ENCODE measurements at places on chromosomes 1 and 21.

DNA sequence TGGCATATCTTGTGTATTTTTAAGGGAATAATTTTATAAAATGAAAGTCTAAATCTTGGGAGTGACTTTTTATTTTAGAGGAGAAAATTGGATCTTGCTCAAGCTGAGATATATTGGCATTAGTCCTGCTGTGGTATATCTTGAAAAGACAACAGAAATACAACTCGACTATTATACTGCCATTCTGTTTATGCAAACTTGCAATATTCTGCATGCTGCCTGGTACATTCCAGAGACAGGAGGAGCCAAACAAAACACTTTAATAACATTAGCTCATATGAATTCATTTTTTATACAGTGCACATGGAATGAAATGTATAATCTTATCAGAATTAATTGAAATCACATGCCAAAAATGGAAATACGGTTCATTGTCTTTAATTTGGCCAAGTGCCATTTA is 176.0 kb upstream of the NRIP1 start:
- DNase-seq: no peak

DNA sequence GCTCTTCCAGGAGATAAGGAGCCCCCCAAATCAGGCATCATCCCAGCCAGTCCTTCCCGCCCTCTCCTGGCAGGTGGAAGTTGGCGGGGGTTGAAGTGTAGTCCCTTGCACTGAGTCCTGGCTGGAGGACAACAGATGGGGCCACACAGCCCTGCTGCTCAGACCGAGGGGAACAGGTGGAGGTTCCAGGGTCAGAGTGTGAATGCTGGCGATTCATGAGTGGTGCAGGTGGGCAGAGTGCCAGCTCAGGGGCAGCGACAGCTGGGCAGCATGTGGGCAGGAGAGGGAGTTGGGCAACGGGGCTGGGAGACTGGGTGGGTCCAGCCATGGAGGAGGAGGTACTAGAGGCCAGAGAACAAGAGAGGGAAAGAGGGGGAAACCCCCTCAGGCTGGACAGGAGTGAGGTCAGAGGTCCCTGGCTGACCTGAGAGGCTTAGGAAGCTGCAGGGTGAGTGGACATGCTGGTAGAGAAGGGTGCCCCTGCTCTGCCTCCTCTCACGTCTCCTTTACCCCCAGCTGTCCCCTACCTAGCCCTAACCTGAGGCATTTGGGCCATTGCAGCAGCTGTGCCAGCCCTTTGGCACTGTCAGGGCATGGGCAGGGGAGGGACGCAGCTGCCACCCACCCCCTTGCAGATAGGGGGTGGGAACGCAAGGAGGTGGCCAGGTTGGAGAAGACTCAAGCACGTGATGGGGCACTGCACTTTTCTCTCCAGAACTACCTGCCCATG is 11.3 kb upstream of the ADORA1 start:
- DNase-seq: no peak

GRCh38 chr21:15289896-15290841 is 225.4 kb upstream of the NRIP1 start:
- DNase-seq: no peak

DNA sequence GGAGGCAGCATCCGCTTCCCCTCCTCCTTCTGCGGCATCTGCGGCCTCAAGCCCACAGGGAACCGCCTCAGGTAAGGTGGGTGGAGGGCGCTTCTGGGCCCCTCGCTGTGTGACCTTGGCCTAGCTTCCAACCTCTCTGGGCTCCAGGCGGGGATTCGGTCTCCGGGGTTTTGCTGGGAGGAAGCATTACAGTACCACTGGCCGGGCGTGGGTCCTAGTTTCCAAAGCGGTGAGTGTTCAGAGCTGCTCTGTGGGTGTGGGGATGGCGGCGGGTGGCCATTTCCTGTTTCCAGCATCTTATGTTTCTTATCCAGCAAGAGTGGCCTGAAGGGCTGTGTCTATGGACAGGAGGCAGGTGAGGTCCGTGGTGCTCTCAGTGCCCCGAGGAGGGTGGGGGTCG is 11.6 kb downstream of the FAAH start:
- DNase-seq: no peak

GRCh38 chr1:71572038-71572437 is 491.2 kb upstream of the ZRANB2 start:
- no peak for DNase-seq

DNA sequence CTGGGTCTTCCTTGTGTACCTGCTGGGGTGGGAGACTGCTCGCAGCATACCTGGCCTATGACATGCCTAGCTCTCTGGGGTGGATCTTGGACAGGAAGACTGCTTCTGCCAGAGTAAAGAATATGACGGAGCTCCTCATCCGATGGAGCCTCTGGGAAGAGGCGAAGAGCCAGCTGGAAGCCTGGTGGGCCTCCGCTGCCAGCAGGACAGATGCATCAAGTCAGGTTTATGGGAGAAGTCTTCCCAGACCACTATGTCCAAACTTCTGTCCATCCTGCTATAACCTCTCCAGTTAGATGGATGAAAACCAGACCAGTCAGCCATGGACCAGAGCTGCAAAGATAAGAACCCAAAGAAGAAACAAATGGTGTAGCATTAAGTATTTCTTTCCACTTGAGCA is 27.7 kb upstream of the NGF start:
- DNase-seq: no peak

DNA sequence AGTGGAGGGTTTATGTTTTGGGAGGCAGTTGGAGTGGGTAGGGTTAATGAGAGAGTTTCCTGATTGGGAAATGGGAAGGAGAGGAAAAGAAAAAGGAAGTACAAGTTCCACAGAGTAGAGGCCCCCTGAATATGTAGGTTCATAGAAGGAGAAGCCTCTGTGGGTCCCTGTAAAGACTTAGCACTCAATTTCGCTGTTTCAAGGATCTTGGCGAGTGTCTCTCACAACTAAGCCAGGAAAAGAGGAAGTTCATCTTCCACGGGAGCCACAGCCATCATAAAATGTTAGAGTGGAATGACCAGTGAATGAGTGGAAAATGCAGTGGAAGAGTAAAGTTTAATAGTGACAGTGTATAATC is 17.4 kb upstream of the DPYD start:
- DNase-seq: no peak

GRCh38 chr1:10676963-10677362 is 119.5 kb downstream of the CASZ1 start:
- DNase-seq: no peak

DNA sequence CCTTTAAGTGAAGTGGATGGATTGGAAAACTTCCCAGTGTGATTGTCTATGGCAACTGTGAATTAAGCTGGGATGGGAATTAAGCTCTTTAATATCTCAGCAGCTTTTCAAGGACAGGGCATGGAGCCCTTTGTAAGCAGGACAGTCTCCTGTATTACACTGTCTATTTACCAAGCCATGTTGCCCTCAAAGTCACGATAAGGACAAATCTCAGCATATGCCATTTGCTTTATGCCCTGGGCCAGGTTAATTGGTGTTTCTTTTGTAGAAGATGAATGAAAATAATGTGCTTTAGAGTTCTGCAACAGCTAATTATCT is 17.6 kb downstream of the UTP25 start:
- no peak for DNase-seq

DNA sequence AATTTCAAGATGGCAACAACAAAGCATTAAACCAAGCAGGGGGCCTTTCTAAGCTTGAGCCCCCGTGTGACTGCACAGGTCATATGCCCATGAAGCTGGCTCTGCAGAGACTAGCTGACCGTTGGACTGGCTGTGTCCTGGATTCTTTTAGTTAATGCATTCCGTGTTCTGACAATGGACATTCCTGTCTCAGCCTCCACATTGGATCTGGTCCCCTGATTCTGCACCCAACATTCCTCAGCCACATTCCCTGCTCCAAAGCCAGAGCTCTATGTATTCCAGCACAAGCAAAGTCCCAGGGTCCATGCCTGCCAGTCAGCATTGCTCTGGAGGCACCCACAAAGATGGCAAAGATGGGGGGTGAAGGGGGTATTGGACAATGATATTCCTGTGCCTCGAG is 5.1 kb upstream of the NAV1 start:
- no peak for DNase-seq

DNA sequence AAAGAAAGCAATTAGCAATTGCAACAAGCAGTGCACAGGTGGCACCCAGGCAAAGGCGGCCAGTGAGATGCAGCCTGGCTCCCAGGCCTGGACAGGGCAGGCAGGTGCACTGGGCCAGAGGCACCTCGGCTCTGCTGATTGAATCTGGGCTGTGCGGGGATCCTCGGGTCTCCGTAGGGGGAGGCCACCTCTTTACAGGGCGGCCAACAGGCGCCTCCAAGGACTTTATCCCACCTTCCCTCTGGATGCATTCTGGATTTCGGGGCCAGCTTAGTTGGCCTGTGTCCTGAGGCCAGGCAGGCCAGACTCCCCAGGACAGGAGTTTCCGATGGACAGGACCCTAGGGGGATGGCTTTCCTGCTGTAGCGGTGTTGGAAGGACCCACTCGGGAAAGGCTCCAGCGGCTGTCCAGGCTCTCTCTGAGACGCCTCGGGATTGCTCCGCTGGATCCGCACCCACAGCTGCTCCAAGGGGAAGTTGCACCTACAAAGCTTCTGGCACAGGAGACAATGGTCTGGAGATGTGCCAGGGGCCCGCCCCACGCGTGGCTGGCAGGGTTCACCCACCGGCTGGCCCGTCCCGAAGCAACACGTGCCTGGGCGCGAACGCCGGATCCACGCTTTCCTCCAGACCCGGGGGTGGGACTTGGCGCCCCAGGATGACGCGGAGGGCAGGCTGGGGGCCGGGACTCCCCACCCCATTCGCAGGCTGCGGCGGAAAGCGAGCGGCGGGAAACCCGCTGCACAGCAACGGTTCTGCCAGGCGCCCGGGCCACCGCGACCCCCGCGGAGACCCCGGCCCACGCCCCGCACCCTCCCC is 810 bp downstream of the SLC19A1 start:
- peak; percentile 85 for DNase-seq

- no peak for DNase-seq
Measured at GRCh38 chr1:223793716-223794115, 52.0 kb downstream of the TP53BP2 start.

DNA sequence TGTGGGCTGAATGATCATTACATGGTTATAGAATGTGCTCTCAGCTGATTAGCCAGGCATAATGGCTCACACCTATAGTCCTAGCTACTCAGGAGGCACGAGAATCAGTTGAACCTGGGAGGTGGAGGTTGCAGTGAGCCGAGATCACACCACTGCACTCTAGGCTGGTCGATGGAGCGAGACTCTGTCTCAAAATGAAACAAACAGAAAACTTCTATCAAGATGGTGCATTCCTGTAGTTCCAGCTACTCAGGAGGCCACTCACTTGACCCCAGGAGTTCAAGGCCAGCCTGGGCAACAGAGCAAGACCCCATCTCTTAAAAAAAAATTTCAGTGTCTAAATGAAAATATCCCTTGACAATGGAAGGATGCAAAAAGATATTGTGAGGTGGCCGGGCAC is 10.9 kb downstream of the TIMM17A start:
- no peak for DNase-seq

- DNase-seq: peak; percentile 22
Measured at GRCh38 chr1:46673749-46674182, 2.1 kb downstream of the TEX38 start.

GRCh38 chr1:105396001-105396400 is 1646.3 kb downstream of the AMY1C start:
- DNase-seq: no peak

DNA sequence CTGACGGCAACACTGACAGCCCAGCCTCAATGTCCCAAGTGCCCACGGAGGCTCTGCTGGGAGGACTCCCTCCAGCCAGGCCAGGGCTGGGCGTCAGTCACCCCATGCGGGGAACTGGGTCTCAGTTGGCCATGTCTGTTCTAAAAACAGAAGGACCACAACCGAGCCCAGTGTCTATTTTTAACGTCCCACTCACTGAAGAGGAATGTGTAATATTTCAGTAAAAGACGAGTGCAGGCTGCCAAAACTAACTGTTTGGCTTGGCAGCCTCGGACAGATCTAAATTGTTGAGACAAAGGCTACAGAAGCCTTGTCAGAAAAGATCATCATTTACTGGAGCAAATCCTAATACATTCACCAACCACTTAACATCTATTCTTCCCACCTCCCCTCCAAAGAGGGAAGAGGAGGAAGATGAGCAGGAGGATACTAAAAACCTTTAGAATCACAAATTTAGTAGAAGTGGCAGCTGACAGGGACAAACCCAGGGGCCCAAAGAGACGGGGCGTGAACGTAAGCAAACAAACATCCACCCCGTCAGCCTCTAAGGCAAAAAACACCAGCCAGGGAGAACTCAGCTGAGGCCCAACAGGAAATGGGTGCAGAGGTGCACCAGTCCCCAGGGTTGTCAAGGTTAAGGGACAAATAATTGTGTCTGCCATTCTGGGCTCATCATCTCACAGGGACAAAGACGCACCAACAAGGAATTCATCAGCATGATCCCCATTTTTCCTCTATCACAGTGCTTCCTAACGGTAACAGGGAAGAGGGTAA is 18.7 kb downstream of the C1orf198 start:
- DNase-seq: no peak

GRCh38 chr1:201185123-201185453 is 5.5 kb upstream of the IGFN1 start:
- DNase-seq: no peak

- no peak for DNase-seq
Measured at GRCh38 chr1:229373395-229373794, 30.5 kb upstream of the CCSAP start.

DNA sequence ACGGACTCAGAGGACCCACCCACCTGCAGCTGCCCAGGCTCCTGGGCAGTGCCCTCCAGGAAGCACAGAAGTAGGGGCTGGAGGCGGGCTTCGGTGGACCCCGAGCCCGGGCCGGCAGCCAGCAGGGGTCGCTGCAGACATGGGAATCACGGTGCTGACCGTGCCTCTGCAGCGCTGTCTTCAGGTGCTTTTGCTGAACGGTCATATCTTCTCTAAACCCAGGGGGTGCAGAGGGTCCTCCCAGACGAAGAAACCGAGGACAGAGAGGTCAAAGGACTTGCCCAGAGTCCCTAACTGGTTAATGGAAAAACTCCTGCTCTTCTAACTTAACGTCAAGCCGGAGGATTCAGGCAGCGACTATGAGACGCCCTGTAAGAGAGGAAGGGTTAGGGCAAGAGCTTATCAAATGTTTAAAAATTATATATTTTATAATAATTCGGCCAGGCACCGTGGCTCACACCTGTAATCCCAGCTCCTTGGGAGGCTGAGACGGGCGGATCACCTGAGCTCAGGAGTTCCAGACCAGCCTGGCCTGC is 21.5 kb upstream of the LEFTY2 start:
- DNase-seq: peak; percentile 87
